ENCODE measurements at places on chromosomes 2 and 18.

GRCh38 chr2:84643991-84644390, 127.7 kb downstream of the DNAH6 start:
- no peak for DNase-seq

DNA sequence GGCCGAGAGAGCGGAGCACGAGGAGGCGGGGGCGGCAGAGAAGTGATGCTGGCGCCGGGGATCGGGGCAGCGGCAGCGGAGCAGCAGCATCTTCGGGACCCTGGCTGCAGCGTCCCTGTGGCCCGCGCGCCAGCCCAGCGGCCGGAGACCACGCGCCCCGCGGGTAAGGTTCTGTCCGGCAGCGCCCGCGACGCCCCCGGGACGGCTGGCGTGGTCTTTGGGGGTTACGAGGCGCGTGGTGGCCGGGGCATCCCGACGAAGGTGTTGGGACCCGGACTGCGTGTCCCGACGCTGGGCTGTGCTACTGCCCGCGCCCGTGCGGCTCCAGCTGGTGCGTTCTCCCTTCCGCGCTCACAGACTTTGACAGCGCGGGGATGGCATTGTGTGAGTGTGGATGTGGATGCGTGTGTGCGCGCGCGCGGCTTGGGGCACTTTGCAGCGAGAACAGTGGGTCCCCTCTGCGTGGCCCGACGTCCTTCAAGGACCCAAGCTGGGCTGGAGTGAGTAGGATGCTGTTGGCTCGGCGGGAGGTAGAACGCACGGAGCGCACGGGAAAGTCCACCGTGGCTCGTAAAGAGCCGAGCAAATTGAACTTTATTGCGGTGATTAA, 405.0 kb downstream of the XIRP2 start:
- peak; percentile 67 for DNase-seq

GRCh38 chr2:239456940-239457339, 56.1 kb upstream of the HDAC4 start:
- DNase-seq: peak; percentile 32

DNA sequence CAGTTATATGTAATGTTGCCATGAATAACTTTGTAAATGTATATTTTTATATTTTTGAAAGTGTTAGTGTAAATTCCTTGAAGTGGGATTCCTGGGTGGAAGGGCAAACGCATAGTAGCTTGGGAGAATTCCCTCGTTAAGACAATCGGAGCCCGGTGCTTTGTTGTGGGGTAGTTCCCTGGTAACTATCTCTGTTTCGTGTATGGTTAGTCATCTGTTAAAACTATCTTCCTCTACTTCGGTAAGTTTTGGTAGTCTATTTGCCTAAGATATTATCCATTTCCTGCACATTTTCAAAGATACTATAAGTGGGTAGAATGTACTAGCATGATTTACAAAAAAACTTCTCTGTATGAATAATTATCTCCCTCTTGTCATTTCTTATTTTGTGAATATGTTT, 113.8 kb upstream of the NRXN1 start:
- DNase-seq: no peak

- DNase-seq: no peak
Measured at GRCh38 chr2:167049659-167050058, 161.4 kb downstream of the XIRP2 start.

- DNase-seq: no peak
Measured at GRCh38 chr2:178819147-178819875, 12.1 kb upstream of the TTN start.

DNA sequence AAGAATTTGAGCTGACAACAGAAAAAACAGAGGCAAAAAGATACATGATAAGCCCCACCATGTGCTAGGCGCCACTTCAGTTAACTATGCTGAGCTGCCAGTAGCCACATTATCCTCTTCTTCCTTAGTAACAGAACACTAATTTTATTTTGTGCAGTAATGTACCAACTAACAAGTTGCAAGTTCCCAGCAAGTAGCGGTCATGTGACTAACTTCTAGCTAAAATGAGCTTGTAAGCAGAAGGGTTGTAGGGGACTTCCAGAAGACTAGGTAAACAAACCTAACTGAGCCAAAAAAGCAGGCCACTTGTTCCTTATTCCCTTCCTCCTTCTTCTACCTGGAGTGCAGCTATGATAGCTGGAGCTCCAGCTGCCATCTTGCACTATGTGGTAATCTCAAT, 75.5 kb downstream of the DTNB start:
- no peak for DNase-seq

DNA sequence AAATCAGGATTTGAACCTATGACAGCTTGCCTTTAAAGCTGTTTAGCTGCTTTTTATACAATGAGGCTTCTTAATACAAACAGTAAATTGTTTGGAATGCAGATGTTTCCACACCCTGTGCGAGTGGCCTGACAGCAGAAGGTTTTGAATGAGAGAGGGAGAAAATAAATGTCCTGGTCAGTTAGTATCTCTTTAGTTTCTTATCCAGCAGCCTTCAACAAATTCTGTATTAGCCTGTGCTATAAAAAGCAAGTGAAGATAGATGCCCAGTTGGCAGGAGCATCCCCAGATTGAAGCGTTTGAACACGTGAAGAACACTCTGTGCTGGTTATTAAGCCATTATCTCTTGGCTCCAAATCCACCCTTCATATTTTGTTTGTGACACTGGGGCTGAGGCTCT, 70.6 kb downstream of the CERS6 start:
- DNase-seq: no peak

DNA sequence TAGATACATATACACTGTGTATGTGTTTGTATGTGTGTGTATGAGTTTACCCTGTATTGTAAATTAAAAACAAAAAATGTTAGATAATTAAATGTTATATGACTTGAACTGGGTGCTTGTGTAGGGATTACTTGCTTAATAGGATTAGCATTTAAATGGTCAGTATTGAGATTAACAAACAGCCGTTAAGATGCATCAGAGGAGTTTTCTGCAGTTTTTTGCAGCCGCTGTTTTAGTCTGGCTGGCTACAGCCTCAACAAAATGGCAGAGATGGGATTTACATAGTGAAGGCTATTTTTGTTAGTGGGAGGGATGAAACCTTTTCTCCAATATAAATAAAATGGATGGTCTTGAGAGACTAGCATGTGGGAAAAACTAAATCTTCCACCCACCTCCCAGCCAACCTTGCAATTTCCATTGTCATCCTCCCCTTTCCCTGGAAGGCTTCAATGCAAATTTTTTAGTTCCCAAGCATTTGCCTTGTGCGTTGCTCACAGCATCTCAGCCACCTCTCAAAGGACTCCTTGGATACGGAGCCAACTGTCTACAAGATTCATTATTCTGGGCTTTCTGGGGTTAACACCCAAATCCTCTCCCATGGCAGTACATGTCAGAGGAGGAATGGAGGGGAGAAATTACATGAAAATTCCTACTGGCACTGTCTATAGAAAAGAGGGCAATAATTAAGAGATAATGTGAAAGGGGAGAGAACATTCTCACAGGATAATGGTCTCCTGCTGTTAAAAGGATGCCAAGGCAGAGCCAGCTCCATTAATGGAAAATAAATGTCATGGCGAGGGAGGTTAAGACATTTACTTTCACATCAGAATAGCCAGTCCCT, 351.9 kb downstream of the CDH2 start:
- DNase-seq: peak; percentile 47

- no peak for DNase-seq
Measured at GRCh38 chr18:63831080-63831788, 56.0 kb downstream of the SERPINB7 start.

DNA sequence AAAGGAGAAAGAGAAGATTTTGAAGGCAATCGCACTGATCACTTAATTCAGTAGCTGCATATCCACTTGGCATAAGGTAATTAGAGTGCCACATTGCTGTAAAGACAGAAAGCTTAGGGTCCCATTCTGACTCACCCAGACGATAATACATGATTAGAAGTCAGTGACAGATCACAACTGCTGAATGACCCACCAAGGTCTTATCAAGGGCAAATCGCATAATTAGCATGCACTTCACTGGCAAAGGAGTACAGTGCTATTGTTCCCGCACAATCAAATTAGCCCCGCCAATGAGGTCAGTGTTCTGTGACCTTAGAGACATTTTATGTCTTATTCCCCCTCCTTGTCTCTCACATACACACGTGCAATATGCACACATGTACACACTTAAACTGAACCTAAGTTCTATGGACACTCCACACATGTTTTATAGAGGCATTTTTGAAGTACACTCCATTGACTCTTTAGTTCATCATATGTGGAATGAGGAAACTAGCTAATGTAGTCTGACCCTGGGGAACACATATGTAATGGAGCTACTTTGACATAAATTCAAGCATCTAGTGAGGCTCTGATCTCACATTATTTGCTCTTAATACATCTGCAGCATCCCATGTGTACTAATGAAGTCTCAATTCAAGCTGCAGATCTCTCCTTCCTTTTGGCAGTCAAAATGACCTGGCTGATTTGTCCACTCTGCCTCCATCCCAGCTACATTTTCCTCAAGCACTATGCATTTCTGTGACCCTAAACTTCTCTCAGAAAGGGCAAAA, 673.8 kb upstream of the FANCL start:
- DNase-seq: no peak

DNA sequence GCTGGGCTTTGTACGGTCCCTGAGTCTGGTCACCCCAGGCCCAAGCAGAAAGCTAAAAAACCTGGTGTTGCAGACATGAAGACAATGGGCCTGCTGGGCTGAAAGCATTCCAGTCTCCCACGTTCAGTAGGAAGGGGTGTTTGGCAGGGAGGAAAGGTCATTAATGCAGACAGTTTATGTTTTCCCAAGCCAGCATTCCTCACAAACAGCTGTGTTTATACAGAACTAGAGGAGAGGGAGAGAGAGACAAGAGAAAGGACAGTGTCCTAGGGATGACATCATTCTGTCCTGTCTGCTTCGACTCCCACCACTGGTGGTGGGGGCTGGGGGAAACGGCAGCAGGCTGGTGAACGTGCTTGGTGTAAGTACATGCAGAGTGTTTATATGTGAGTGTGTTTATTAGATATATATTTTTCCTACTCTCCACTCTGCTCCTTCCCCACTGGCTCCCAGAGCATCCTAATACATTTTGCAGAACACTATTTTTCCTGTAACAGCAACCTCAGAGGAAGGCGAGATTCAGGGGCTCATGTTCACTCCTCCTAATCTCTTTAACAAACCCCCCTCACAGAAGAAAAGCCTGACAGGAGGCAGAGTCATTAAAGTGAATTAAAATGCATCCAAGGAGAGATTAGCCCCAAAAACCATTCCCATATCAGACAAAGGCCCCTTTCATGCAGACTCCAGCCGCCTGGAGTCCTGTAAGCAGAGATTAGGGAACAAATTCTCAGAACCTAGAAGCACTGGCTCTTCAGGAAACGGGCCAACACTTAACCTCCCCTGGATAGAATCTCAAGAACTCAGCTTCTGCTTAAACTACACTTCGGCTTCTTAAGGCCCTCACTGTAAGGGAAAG, 380.4 kb downstream of the TNS1 start:
- peak; percentile 58 for DNase-seq

DNA sequence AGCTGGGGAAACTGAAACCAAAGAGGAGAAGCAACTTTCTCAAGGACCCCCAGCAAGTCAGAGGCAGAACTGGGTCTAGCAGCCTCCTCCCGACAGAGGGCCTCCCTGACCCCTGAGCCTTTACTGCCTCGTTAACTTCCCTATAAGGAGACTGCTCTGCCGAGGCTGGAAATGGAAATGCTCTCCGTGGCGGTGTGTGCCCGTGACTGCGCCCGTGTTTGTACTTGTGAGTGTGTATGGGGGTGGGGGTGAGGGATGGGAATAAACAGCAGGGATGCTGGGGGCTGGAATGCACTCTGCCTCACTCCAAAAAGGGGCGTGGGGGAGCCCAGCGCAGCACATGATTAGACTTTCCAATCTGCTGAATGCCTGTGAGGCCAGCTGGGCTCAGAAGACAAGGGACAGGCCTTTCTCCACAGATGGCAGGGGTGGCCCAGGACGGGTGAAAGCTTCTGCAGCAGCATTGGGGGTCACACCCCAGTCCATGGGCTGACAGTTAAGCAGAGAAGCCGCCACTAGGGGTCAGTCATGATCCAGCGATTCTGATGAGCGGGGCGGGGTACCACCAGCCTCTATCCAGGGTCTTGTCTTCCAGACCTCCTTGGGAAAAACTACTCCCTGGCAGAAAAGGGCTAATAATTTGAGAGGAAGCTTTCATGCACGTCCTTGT, 26.8 kb downstream of the MPHOSPH10 start:
- peak; percentile 88 for DNase-seq

GRCh38 chr2:202034249-202035088, 814 bp downstream of the FZD7 start:
- DNase-seq: peak; percentile 72

GRCh38 chr2:212005085-212005671, 533.4 kb downstream of the ERBB4 start:
- peak; percentile 50 for DNase-seq

DNA sequence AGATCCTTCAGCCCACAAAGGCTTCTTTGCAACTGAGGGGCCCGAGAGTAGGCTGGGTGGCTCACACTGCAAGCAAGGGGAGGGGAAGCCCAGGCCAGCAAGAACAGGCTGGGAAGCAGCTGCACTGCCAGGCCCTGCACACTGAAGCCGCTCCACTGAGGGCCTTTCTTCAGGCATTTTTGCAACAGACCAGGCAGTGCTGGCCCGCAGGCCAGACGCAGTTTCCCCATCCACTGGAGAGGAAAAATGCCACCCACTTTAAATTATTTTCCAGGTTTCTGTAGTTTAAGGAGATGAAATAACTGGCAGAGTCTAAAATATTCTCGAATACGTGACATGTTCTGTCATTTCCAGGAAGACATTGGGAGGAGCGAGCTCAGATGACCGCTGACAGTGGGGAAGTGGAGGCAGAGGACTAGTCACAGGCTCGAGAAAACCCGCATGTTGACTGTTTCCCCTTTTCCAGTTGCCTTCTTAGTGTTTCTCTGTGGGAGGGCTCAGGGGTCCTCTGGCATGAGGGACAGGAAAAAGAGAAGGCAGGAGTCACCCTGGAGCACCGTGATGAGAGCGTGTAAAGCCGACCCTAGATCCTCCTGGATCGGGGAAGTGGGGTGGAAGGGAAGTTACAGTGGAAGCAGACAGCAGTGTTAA, 53.3 kb upstream of the B3GNT7 start:
- DNase-seq: no peak

- DNase-seq: no peak
Measured at GRCh38 chr18:6607343-6607742, 122.2 kb upstream of the ARHGAP28 start.

- no peak for DNase-seq
Measured at GRCh38 chr2:44934038-44934982, 7.2 kb upstream of the SIX3 start.

GRCh38 chr2:170170281-170171040, 7.5 kb upstream of the MYO3B start:
- no peak for DNase-seq

GRCh38 chr2:41042343-41042742, 590.5 kb upstream of the SLC8A1 start:
- no peak for DNase-seq

GRCh38 chr2:229350117-229350805, 79.2 kb upstream of the PID1 start:
- no peak for DNase-seq

GRCh38 chr2:31429759-31430438, 15.4 kb upstream of the XDH start:
- DNase-seq: no peak

DNA sequence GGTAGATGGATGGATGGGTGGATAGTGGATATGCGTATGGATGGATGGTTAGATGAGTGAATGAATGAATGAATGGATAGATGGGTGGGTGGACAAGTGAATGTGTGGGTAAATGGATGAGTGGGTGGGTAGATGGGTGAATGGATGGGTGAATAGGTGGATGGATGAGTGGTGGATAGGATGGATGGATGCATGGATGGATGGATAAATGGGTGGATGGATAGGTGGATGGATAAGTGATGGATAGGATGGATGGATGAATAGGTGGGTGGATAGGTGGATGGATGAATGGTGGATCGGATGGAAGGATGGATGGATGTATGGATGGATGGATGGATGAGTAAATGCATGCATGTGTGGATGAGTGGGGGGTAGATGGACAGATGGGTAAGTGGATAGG, 169.3 kb downstream of the ACKR3 start:
- no peak for DNase-seq
